Activated CD4-positive, alpha-beta T cell treated with anti-CD3 and anti-CD28 coated beads for 36 hours (primary cell): ENCODE measurements at places on chromosomes 6 and 20.
A peak's percentile ranks its signal among the peaks of the same experiment; 100 is the strongest.

GRCh38 chr20:19498756-19499155 is 259.3 kb upstream of the RIN2 start:
- no peak for DNase-seq

DNA sequence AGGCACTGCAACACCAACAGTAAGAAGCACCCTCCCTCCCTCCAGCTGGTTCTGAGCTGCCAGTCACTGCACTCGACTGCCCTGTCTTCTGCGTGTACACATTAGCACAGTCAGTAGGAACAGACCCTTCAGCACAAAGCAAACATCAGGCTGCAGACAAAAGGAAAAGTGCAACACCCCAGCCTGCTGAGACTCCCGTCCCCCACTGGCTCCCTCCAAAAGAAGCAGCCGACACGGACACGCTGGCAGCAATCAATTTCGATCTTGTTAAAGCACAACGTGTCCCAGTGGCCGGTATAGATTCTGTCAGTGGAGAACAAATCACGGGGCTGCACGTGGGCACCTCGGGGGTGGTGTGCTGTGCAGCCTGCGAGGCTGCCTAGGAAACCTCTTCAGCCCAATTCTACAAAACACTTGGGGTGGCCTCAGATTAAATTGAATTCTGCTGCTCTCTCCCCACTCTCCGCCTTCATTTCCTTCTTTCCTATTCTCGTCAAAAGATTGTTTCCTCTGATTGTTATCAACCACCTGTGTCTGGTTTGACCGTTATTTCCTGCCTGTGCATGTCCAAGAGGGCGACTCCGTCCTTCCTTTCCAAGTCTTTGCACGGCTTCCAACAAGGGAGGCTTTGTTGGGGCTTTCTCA is 38.7 kb downstream of the TRAF3IP2 start:
- peak; percentile 48 for DNase-seq

DNA sequence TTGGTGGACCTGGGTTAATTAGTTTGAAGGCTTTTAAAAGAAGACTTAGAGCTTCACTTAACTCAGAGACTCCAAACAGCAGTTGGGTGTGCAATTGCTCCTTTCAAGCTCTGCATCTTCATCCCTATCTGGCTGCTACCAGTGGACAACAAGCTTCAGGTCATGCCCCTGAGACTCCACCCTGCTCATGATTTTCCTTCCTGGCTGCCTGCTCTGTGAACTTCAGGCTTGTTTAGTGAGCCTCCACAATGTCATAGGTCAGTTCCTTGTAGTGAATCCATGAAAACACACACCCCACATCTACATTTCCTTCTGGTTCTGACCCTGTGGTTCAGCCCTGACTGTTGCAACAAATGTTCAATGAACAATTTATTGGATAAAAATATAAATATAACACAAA is 61.1 kb upstream of the MARCKS start:
- DNase-seq = no peak

GRCh38 chr6:161798844-161799394 is 525.1 kb upstream of the AGPAT4 start:
- DNase-seq = no peak

DNA sequence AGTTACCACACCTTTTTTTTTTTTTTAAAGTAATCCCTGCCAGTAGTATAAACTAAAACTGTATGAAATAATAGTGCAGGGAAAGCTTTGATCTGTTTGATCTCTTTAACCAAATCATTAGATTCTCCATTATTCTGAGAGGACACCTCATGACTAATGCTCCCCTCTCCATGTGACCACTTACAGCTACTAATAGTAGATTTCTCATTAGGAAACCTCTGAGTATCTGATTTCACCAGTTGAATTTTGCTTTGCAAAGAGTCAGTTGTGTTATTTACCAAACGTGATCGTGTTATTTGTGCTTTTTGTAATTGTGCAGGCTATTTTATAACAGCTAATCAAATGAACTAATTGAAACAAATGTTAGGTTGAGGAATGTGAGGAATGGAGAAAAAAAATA is 12.5 kb downstream of the CASP8AP2 start:
- no peak for DNase-seq

GRCh38 chr6:116373940-116374339 is 3.2 kb downstream of the DSE start:
- no peak for DNase-seq

- DNase-seq = no peak
Measured at GRCh38 chr6:56483929-56484328, 158.8 kb downstream of the DST start.

- DNase-seq = no peak
Measured at GRCh38 chr20:3430376-3431069, 23.1 kb upstream of the DNAAF9 start.

DNA sequence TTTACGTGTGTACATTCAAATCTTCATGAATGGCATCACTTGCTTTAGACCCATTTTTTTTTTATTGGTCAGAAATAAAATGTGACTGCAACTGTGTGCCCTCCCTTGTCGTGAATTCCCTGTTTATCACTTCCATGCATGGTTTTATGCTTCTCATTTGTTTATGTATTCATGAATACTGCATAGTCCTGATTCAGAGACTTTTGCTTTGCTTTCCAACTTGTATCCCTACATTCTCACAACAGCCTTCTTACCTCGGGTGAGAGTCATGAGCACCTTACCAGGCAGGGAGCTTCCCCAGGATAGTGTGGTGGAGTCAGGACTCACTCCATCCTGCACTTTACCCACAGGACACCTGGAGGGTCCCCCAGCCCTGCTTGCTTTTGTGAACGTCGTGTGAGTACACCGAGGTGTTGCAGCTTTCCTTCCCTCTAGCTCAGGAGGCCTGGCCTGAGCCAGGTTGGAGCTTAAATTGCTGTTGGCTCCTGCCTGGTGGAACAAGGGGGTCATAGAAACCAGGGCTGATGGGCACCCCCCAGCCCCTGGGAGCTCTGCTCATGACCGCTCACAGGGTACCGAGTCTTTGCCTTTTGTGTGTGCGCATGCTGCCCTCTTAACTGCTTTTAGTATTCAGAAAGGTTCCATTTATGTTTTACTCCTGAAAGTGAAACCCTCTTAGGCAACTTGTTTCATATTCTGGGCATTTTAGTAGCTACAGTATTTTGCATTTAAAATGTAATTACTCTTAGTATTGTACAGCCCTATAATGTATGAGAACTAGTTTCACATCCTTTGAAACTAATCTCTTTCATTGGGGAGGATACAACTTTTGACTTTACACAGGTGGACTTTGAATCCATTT is 66.0 kb downstream of the CDS2 start:
- no peak for DNase-seq

GRCh38 chr6:136365776-136366354 is 76.2 kb upstream of the BCLAF1 start:
- peak; percentile 54 for DNase-seq

GRCh38 chr6:155004017-155004416 is 8.9 kb downstream of the TIAM2 start:
- DNase-seq = no peak

GRCh38 chr6:148890096-148890495 is 143.3 kb downstream of the UST start:
- DNase-seq = no peak

- no peak for DNase-seq
Measured at GRCh38 chr20:23546435-23547144, 21.7 kb downstream of the CST9L start.

GRCh38 chr6:133707456-133707855 is 181.5 kb upstream of the TCF21 start:
- peak; percentile 12 for DNase-seq

DNA sequence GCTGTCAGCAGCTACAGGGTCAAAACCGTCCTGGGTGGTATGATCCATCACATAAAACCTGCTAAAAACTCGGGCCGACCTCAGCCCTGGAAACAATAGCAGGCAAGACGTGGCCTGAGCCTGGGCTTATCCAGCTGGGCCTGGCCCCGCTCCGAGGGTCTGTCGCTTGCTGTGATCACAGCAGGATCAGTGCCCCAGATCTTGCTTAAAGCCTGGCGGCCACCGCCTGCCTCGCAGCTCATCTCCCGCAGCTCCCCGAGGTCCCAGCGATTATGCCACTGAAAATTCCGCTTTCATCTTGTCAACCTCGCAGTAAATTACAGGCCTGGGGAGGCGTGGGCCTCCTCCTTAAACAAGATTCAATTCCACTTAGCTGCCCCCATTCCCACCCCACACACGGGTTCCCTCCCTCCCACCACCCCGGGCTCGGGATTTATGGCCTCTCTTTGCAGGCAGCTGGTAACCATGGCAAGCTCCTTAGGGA is 40.1 kb downstream of the CDH22 start:
- no peak for DNase-seq

- no peak for DNase-seq
Measured at GRCh38 chr6:13238640-13239216, 89.6 kb downstream of the TBC1D7 start.

- DNase-seq = no peak
Measured at GRCh38 chr20:40690836-40691565, 2.0 kb upstream of the MAFB start.

DNA sequence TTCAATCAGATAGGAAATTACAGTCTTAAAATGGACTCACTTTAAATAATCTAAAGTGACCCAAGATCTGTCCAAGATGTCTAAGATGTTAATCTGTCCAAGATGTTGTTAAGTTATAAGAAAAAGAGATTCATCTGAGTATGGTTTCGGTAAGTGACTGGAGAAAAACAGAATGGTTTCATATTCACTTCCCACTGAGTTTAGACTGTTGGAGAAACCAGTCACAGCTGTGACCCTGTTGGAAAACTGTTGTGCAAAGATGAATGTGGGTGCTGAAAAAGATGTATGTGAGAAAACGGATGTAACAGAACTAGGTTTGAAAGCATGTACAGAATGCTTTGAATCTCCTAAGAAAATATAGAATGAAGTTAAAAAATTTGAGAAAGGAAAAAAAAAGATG is 325.9 kb downstream of the COL12A1 start:
- DNase-seq = no peak

- no peak for DNase-seq
Measured at GRCh38 chr6:19472153-19472552, 365.0 kb upstream of the ID4 start.

- no peak for DNase-seq
Measured at GRCh38 chr6:116463301-116463700, 2.1 kb downstream of the CALHM6 start.

DNA sequence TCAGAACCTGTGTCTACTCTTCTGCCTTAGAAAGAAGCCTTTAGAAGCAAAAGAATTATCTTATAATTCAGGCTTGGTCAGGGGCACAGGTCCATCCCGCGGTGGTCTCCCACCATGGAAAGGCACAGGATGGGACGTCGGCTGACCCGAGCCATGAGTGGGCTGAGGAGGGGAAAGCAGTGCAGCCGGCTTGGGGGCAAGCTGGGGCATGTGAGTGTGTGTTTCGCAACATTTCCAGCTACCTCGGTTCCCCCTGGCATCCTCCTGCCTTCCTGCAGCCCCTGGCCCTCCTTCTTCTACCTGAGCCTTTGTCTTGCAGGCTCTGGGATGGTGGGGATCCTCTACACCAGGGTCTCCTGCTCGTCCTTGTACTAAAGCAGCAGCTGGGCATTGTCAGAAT is 29.1 kb upstream of the FOXC1 start:
- DNase-seq = no peak

- no peak for DNase-seq
Measured at GRCh38 chr6:125829433-125829832, 38.7 kb downstream of the NCOA7 start.

GRCh38 chr20:47642624-47643023 is 140.9 kb downstream of the NCOA3 start:
- no peak for DNase-seq

DNA sequence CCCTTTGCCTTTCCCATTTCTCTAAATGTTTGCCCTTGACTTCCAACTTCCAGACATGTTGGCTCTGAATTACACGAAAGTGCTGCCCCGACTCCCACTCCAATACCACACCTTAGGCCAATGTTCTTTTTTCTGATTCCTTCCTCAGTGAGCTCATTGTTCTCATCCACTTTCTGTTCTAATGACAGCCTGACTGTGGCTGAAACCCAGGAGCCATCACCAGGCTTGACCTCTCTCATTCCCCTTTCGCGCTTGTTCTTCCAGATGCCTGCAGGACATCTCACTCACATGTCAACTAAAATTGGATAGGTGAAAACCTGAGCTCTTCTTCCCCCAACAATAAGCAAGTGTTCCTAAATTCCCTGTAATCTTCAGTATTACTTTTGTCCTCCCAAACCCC is 40.4 kb downstream of the PTPRK start:
- no peak for DNase-seq
